ENCODE measurements at places on chromosomes 2 and 18.

GRCh38 chr2:175597286-175597685, 404.8 kb downstream of the LNPK start:
- DNase-seq = no peak

GRCh38 chr2:112137516-112138158, 548 bp upstream of the FBLN7 start:
- DNase-seq = no peak

- no peak for DNase-seq
Observed at GRCh38 chr2:238016526-238016925, 44.3 kb upstream of the SCLY start.

DNA sequence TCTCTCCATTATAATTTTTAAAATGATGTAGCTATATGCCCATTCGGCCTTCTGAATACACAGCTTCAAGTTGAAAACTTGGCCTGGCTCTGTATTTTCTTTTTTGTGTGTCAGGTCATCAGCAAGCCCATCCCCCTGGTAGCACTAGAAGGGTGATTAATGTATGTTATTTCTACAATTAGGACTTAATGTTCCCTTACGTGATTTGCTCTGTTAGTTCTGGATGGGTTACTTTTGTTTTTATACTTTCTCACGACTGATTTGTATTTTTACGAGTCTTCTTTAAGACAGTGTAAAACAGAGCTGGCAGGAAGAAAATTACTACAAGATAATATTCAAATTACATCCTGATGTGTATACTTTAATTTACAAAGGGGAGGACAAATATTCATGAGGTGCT, 88.4 kb upstream of the RGPD4 start:
- DNase-seq = no peak

DNA sequence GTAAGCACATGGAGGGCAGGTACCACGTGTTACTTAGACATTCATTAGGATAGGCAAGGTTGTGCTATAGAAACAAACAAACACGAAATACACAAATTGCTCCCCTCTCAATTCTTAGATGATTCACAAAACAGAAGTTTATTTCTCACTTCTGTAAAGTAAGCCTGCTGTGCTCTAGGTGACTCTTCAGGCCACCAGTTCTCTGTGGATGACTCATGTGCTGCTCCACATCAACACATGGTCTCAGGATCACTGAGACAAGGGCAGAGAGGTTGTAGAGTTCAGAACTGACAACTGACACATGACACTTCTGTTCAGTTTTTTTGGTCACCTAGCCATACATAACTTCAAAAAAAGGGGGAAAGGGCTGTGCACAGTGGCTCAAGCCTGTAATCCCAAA, 70.6 kb downstream of the DAW1 start:
- DNase-seq = no peak

GRCh38 chr18:78693429-78693828, 286.2 kb upstream of the SALL3 start:
- no peak for DNase-seq

- DNase-seq = no peak
Observed at GRCh38 chr2:42999391-42999841, 207.0 kb upstream of the HAAO start.
